ENCODE measurements at places on chromosomes 1 and 21.

GRCh38 chr1:209633335-209633997 lies 18.8 kb downstream of the LAMB3 start:
- DNase-seq = no peak

DNA sequence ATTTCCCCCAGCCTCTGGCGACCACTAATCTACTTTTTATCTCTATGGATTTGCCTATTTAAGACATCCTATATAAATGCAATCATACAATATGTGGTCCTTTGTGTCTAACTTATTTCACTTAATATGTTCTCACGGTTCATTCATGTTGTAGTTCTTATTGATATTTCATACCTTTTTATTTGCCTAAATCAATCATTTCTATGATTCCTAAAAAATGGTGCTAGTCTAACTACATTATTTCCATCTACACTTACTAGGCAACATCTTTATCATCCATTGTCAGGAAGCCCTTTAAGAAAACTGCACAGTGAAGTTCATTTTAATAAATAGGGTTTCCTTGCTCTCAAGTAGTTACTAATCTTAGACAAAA lies 380 bp upstream of the FBXO28 start:
- no peak for DNase-seq

GRCh38 chr1:184419350-184420161 lies 32.7 kb downstream of the C1orf21 start:
- DNase-seq = no peak

- DNase-seq = peak; percentile 98
Observed at GRCh38 chr1:225777583-225778336, at the start of gene SRP9. Gene SRP9, plus strand, starts transcription at chr1:225777826. Its CDS starts 115 bp downstream, at chr1:225777941.

DNA sequence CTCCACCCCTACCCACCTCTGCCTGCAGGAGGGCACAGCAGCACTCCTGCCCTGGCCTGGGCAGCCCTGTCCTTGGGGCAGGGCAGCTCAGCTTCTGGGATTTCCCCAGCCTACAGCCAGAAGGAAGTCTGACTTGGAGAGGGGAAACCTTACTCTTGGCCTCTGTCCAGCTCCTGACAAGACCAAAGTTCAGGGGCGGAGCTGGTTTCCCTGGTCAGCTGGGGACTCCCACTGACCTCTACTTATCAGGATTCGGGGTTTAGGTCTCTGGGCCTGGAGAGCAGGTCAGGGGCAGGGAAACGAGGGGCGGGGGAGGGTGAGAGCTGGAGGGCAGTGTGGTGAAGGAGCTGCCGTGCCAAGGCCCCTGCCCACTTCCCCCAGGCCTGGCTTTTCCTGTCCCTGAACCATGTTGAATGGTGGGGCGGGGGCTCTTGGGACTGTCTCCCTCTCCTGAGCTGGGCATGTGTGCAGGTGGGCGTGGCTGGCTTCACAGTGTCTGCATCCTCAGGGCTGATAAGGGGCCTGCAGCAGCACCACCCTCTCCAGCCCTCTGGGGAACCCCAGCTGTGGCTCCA lies 16.8 kb upstream of the ETV3 start:
- DNase-seq = no peak

DNA sequence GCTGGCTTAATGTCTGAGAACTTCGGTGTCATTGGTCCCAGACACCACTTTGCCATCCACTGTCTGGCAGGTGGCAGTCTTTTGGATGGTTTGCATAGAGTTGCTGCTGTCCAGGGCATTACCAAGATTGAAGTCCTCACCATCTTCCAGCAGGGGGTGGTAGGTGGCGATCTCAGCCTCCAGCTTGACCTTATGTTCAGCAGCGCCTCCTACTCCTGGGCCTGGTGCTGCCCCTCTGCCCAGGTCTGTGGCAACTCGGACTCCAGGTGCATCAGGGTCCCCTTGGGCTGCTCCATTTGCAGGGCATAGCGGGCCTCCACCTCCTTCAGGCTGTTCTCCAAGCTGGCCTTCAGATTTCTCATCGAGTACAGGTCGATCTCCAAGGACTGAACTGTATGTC lies 573.3 kb upstream of the NCAM2 start:
- no peak for DNase-seq

DNA sequence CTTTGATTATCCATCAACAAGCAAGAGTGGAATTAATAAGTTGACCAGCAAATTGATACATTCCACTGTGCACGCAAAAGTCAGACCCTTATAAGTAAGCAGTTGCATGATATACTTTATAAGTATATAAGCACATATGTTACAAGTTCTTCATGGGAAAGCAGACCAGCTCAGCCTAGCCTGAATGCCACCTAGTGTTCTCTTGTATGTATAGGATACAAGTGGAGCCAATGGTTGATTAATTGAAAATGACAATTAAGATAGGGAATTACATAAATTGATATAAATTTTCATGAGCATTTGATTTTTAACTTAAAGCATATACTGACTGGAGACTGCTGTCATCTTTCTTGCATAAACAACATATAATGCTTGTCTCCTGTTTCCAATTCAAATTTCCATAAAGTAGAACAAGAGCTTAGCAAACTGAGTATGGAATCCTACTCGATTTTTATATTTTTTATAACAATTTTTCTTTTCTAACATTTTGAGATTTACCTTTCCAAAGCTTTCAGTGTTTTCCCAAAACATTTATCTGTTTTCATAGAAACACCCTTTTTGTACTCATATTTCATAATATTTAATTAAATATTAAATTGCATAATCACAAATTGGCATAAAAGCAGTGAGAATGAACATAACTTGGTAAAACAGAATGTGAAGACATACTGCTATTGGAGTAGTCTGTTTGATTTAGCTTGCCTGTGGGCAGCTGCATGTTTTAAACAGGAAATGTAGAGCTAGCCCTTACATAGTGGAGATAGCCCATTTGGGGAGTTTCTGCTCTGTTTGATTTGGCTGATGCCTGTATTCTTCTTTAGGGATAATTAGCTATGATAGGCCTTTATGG lies 62.8 kb downstream of the MAGI3 start:
- peak; percentile 14 for DNase-seq

DNA sequence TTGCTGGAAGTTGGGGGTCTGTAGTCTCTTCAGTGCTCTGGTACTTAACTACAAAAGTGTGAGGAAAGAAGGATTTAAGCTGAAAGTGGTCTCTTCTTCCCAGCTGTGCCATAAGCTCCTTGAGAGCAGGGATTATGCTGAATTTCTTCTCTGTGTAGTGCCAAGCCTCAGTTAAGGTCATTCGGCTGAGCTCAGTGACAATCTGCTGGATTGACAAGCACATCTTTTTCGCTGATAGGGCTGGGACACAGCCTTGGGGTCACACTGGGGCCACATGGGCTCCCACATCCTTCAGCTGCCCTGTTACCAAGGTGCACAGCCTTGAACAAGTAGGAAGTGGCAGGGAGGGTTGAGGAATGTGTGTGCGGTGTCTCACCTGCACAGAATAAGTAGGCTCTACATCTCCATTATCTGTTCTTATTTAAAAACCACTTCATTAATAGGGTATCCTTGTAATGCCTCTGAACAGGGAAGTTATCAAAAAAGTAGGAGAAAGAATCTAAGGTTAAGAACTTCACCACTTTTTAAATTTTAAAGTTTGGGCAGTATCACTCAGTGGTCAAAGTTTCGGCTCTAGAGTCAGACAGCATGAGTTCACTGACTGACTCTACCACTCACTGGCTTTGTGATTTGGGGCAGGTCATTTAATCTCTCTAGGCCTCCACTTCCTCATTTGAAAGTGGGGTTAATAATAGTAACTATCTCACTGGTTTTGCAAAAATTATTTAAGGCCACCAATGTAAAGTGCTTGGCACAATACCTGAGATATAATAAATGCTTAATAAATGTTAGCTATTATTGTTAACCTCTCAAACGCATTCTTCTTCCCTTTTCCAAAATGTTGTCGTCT lies 10.3 kb downstream of the ZBTB40 start:
- no peak for DNase-seq

- no peak for DNase-seq
Observed at GRCh38 chr1:90800012-90800717, 83.1 kb upstream of the BARHL2 start.

DNA sequence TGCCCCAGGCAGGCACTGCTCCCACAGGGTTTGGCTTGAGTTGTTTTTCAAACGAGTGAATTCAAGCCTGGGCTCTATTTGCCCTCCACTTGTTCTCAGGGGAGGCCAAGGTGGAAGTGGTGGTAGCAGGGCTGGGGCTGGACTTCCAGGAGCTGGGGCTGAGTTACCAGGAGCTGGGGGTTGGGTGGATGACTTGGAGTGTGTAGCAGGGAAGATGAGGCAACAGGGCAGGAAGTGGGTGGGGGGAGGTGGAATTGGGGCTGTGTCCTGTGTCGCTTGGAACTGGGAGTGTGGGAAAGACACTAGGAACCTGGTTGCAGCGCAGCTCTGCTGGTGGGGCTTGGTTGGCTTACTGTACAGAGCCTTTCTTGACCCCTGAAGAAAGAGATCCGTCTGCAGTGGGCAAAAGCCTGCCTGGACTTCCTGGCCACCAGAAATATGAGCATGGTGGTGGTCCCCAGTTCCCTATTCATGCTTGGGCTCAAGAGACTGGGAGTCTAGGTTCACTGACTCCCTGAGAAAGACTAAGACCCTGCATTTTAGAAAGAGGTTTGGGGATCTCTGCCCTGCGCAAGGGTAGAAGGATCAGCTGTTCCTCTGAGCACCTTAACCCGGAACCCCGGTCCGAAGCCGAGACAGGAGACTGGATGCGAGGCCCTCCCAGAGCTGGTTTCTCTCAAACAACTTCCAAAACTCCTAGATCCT lies 3.1 kb downstream of the TFAP2E start:
- DNase-seq = no peak
